Muscle of back (tissue), 13 donors: ENCODE measurements at places on chromosomes 12 and 14. TPM values are rescaled to one million over a fixed set of nuclear protein-coding genes. Genes with fewer than 3 reads are reported as not detected.

Gene SELPLG
- 4.7 TPM for polyA plus RNA-seq

- no peak for DNase-seq
Observed at GRCh38 chr14:105605464-105606304, 79.3 kb downstream of the TMEM121 start.

DNA sequence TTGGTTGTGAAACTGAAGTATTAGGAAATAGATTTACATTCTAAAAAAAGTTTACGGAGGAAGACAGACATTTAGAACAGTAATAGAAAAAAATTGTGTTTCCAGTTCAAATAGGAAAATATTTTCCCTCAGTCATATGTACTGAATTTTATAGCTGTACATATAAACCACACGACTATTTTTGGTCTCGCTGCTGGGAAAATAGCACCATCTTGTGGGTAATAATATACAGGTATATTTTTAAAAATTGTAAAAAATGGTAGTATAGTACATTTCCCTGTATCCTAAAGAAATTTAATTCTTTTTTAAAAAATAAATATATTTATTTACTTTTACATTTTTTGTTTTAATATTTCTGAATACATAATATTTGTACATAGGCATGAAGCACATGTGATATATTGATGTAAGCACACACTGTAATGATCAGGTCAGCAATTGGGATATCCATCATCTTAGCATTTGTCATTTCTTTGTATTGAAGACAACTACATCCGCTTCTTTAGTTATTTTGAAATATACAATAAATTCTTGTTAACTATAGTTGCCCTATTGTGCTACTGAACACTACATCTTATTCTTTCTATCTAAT, 168.6 kb downstream of the ALX1 start:
- DNase-seq = peak; percentile 19

- DNase-seq = no peak
Observed at GRCh38 chr14:31275731-31276130, 68.1 kb upstream of the HECTD1 start.

- no peak for DNase-seq
Observed at GRCh38 chr14:61927520-61927919, 165.3 kb downstream of the SNAPC1 start.

Gene PTPRR
- 0.90 TPM for polyA plus RNA-seq

GRCh38 chr14:79831195-79831892, 380.0 kb downstream of the DIO2 start:
- DNase-seq = peak; percentile 65

DNA sequence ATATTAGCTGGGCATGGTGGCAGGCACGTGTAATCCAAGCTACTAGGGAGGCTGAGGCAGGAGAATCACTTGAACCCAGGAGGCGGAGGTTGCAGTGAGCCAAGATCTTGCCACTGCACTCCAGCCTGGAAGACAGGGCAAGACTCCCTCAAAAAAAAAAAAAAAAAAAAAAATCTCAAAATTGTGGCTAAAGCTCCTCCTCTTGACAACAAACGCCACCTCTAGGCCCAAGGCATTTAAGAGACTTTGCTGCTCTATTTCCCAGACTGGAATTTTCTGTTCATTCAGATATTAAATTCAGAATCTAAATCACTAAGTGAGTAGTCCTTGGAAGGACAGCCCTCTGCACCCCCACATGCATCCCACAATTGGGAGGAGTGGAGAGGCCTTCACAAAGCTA, 1.4 kb downstream of the ZFYVE1 start:
- DNase-seq = no peak

DNA sequence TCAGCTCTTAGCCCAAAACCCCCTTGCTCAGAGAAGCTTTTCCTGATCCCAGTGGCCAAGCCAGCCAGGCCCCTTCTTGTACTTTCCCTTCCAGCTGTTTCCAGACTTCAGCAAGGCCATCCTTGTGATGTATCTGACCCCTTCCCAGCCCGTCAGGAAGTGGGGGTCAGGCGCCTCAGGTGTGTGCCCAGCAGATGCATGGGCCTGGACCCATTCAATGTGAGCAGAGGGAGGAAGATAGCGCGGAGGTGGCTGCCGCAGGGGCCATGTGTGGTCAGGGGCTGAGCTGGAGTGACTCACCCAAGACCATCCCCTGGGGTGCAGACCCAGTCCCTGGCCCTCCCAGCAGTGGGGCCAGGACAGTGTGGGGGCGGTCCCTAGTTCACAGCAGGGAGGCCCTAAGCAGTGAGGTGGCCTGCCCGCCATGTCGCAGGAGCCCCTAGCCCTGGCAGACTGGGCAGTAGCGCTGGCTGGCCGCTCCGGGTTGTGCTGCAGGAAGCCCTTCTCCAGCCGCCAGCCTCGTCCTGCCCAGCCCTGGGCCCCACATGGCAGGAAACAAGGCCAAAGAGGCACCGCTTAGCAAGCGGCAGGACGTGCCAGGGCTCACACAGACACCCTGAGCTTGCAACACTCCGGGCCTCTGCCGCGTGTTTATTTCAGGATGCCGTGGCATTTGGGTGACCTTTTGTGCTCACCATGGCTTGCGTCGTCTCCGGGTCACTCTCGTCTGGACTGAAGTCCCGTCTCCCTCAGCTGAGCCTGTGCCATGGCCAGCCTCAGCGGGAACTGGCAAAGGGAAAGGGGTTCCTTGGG, 12.0 kb downstream of the ADSS1 start:
- peak; percentile 55 for DNase-seq

DNA sequence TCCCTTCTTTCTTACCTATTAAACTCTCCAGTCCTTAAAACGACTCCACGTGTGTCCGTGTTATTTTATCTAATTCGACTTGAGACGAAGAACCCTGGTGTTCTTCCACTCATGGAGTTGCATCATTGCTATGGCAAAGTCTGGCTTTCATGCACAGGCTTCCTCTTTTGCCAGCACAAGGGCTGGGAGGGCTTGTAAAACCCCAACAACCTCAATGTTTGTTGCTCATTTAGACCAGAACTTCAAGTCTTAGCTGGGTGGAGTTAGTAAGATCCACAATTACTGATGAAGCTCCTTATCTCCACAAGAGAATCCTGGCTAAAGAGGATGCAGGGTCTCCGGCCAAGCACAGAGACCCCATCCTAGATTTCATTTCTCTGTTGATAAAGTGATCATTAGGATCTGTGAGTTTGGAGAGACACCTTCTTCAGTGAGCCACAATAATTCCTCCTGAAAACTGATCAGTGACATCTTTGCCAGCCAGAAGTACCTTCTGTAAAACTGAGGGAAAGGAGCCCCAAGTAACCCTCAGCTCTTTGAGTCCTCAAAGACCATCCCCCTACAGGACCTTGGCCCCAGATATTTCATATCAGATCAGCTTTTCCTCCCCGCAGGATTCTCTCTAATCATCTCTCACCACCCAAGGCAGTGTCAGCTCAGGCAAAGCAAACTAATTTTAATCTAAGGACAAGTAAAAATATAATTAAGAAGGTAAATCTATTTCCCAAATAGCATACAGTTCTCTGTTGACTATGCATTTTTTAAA, 514.6 kb downstream of the FUT8 start:
- no peak for DNase-seq

- no peak for DNase-seq
Observed at GRCh38 chr12:58980768-58981167, 60.5 kb upstream of the LRIG3 start.

DNA sequence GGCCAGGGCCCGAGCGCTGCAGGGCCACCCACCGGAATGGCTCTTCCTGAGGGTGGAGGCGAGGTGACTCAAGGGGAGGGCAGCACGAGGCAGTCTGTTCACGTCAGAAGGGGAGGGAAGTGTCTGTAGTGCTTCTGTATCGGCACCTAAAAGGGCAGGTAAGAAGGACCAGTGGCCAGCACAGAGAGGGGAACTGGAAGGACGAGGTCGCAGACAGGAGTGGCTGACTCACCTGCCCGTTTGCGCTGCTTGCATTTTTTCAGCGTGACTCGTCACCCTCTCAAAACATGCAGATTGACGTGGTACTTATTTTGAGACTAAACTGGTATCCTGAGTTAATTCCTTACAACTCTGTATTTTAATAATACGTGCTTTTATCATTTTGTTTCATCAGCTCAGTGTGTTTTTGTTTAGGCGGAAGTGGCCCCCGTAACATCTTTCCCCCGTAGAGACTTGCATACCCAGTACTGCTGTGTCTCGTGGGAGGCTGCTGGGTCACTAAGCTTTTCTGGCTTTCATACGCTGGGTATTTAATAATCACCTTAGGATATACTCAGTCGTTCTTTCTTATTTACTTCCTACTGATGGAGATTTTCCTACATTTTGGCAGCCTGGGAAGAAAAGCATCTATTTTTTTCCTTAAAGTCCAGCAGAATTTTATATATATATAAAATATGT, 26.4 kb downstream of the SFSWAP start:
- DNase-seq = no peak

- DNase-seq = no peak
Observed at GRCh38 chr14:88613552-88614010, 50.7 kb downstream of the ZC3H14 start.

DNA sequence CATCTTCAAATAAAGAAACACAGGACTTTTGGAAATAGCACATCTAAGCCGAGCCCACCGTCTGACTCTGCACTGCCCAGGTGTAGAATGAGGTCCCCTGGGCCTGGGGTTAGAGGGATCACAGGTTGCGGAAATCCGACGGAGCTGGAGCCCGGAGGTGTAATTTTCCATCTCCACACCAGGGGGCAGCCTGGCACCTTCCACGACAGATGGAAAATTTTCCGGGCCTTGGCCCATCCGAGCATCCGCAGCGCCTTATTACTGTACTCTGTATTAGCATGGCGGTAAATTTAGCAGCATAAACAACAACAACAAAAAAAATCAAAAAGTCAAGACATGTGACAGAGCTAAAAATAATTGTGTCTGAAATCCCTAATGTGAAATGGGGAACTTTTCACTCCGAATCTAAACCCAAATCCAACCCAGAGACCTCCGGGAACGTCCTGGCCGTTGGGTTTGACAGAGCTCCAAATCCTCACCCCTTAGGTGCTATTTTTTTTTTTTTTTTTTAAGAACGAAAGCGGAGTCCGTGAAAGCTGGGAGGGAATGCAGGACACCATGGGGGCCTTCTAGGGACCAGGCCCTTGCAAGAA, 93.9 kb downstream of the KSR2 start:
- DNase-seq = peak; percentile 77

DNA sequence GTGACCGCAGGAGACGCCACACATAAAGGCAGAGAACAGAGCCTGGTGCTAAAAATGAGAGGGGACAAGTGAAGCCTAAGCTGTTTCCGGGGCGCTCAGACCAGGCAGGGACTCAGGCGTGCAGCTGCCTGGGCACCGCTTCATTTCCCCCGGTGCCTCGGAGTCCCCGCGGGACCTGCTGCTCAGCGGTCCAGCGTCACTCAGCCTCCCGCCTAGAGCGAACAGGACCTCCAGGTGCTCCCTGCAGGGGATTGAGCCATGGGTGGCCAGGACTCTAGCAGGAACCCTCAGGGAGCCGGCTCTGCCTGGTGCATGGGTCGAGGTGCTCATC, 31.0 kb downstream of the CCDC85C start:
- DNase-seq = no peak

Gene STXBP6
- polyA plus RNA-seq = 25.3 TPM

DNA sequence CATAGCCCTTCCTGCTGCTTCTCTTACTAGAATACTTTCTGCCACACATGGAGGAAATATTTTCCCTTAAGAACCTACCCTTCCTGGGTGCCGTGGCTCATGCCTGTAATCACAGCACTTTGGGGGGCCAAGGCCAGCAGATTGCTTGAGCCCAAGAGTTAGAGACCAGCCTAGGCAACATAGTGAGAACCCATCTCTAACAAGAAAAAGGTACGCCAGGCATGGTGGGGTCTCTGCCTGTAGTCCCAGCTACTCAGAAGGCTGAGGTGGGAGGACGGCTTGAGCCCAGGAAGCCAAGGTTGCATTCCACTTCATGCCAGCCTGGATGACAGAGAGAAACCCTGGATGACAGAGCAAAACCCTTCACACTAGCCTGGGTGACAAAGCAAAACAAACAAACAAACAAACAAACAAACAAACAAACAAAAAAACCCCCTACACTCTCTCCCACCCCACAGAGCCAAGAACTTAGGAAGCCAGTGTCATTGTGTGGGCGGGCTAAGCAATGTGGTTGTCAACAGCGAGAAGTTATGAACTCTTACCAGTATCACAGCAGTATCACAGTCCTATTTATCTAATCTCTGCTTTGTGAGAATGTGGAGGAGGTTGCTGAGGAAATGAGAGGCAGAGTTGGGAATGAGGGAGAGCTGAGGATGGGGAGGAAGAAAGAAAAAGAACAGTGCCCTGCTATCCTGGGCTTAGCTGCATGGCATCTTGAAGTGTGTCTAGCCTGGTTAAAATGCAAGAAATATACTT, 53.8 kb upstream of the CLEC14A start:
- DNase-seq = no peak

DNA sequence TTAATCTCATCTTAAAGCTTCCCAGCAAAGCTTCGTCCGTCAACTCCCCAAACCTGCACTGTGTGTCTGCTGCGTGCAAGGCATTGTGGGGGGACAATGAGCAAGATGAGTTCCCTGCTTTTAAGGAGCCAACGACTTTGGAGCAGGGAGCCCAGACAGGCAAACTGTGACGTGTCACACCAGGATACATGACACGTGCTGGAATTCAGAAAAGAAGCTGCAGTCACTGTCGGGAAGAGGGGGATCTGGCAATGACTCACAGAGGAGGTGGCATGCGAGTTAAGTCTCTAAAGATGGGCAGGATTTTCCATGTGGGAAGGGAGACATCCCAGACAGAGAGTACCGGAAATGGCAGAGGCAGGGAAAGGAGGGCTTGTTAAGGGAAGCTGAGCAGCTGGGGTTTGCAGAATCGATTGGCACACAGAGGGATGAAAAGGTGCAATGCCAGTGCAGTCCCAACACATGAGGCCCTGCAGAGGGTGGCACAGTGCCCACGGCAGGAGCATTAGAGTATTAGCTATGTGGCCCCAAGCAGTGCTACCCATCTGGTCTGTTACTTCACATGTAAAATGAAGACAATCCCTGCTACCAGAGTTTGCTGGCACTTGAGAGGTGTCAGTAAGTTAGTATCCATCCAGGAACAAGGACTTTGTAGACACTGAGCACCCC, 52.9 kb downstream of the SETD3 start:
- DNase-seq = no peak

Gene ISM2
- polyA plus RNA-seq = 0.13 TPM

Gene IL26
- polyA plus RNA-seq = not detected

DNA sequence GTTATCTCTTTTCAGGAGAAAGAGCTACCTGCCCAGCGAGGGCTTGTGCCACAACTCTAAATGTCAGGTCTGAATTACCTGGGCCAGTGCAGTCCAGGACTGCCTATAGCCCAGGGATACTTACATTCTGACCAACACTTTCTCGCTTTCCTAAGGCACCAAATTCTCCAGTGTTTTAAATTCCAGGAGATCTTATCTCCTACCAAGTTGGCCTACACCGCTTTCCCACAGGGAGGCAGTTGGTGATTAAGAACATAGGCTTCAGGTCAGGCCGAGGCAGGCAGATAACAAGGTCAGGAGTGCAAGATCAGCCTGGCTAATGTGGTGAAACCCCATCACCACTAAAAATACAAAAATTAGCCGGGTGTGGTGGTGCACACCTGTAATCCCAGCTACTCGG, 41.1 kb downstream of the RPS29 start:
- no peak for DNase-seq
